Stimulated activated CD8-positive, alpha-beta memory T cell treated with anti-CD3 and anti-CD28 coated beads, Interleukin-15, amount 100 ng/mL, for 48 hours (primary cell): ENCODE measurements at places on chromosomes 7 and 10.

DNA sequence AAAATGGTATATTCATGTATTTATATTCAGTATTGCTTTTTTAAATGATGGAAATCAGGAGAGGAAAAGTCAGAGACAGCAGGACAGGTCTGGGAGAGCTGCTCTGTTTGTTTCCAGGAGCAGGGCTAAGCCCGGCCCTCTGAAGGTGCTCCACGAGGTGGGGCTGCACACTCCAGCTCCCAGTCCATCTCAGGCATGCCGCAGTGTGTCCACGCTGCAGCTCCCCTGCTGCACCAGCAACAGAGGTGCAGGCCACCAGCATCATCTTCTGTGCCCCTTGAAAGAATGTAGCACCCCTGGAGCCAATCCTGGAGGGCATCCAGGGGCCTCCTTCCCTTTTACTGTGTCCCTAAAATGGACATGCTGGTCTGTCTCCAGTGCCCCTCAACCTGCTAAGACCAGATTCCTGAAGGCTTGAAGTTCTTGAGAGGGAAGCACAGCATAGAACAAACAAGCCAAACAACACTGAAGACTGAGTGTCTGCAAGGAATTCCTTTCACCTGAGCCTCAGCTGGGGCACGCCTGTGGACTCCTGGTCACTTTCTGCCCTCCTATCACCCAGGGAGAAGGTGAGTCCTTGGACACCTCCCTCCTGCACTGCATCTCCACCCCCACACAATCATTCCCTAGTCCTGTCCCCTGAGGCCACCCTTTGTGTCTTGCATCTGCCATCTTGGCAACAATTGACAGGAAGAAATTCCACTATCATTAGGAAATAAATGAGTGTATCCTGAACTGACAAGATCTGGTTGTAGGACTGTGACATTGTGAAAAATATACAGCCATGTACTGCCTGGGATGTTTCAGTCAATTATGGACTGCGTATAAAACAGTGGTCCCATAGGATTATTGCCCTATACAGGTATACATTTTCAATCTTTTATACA, 100.5 kb downstream of the CXCL12 start:
- DNase-seq, result no peak

DNA sequence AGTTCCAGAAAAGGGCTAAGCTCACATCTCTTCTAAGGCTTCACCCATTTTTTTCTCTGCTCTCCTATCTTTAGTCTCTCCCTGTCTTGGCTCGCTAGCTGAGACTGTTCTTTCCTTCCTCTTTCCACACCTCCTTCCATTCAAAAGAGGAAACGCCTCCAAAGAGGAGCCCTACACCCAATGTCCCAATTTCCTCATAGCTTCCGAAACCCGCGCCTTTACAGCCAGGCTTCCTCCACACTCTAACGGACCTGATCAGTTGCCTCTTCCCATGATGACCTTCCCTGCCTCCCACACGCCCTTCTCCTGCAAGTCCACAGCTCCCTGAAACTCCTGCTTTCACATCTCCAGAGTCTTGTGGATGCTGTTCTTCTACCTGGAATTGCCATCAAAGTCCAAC, 71.7 kb downstream of the COBL start:
- DNase-seq, result no peak

GRCh38 chr10:99364125-99364524, 35.0 kb downstream of the CNNM1 start:
- DNase-seq, result no peak

- DNase-seq, result peak; percentile 34
These were observed 151.8 kb upstream of the YAE1 start for GRCh38 chr7:39414224-39415035.

- DNase-seq, result peak; percentile 21
These were observed 54.9 kb upstream of the ZNF800 start for GRCh38 chr7:127447326-127447945.

DNA sequence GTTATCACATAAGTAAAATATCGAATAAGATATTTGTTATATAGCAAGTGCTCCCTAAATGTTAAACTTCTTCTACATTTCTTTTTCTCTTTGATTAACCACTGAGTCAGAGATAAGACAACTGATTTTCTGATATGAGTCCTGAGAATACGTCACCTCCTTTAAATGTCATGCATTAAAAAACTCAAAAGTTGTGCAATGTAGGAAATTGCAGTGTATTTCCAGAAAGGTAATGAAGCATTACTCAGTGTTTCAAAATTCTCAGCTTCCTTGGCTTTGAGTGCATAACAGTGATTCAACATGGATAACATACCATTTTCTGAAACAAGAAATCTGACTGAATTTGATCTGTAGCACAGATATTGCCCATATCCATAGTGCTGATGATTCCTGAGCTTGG, 155.8 kb downstream of the BMPER start:
- DNase-seq, result no peak

GRCh38 chr7:108204281-108204796, 74.2 kb upstream of the LAMB4 start:
- no peak for DNase-seq

DNA sequence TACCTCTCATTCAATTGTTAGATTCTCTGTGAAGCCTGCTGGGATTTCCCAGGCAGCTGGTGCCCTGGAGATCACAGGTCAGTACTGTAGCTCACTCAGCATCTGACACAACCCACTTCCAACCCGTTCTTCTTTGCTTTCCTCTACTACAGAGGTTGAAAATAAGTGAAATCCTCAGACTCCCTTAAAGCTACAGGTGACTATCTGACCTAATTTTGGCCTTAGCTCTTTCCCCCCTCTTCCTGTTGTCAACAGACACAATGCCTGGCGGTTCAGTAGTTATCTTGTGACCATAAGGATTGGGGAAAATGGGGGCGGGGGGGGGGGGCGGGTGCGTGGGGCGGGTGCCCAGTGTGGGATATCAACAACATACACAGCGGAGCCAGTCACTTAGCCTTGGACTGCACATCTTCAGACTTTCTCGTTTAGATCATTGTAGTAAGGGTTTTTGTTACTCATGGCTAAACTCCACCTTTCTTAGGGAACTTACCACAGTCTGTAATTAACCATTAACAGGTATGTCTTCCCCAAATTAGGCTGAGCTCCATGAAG, 37.8 kb downstream of the MTPN start:
- no peak for DNase-seq

DNA sequence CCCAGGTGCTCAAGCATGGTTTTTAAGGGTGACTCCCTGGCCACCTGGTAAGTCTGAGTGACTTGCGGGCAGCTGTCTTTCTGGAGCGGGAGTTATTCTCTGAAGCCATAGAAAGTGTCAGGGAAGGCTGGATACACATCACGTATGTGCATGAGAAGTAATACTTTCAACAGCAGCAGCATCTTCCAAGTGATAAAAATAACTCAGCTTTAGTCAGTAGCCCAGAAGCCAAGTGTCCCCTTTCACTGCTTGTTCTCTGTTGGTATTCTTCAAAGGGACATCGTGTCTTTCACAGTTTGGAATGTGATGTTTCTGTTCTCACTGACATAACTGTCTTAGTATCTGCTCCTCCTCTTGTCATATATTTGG, 97.6 kb downstream of the KIAA1217 start:
- no peak for DNase-seq

GRCh38 chr7:158804335-158804734, 25.0 kb downstream of the ESYT2 start:
- DNase-seq, result no peak

DNA sequence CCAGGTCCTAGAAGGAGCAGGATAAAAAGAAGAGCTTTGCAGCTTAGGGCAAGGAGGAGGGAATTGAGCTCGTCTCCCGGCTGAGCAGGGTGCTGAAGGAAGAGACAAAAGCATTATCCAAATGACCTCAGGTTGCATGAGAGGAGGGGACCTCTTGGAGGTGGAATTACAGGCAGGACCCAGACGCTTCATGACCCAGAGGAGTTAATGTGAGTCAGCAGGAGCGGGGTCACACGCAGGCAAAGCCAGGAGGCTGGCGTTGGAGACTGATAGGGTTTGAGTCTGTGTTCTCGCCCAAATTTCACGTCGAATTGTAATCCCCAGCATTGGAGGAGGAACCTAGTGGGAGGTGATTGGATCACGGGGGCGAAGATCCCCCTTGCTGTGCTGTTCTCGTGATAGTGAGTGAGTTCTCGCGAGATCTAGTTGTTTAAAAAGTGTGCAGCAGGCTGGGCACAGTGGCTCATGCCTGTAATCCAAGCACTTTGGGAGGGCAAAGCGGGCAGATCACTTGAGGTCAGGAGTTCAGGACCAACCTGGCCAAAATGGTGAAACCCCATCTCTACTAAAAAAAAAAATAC, 63.7 kb upstream of the AUTS2 start:
- DNase-seq, result no peak

DNA sequence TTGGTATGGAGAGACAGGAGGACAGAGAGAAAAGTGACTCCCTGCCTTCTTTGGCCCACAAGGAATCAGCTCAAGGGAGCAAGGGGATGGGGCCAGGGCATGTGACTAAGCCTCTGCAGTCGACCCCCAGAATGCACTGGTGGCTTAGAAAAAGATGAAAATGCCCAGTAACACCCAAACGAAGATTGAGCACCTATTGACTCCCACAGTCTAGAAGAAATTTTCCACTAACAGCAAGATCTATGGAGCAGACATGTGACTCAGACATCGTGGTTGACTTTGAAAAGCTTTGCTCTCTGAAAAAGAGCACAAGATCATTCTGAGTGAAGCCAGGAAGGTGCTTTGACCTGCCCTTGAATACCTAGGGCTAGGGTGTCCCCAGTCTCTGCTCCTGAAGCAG, 586.0 kb downstream of the CALN1 start:
- DNase-seq, result no peak

GRCh38 chr7:20721086-20721810, 65.4 kb downstream of the SP8 start:
- no peak for DNase-seq

DNA sequence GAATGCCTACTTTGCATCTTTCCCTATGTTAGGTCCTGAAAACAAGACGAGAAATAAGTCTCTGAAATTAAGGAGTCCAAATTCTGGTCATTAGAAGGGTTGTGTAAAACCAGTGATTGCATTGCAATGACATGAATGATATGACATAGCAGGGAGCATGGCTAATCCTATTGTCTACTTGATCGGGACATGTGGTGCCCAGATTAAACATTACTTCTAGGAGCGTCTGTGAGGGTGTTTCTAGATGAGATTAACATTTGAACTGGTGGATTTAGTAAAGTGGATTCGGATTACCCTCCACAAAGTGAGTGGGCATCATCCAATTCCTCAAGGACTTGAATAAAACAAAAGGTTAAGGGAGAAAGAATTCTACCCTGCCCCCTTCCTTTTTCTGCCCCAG, 434.9 kb upstream of the KLF6 start:
- no peak for DNase-seq

- DNase-seq, result no peak
These were observed 369.5 kb downstream of the PHF14 start for GRCh38 chr7:11343136-11343535.

- no peak for DNase-seq
These were observed 211.4 kb downstream of the WDR37 start for GRCh38 chr10:1267568-1267967.

DNA sequence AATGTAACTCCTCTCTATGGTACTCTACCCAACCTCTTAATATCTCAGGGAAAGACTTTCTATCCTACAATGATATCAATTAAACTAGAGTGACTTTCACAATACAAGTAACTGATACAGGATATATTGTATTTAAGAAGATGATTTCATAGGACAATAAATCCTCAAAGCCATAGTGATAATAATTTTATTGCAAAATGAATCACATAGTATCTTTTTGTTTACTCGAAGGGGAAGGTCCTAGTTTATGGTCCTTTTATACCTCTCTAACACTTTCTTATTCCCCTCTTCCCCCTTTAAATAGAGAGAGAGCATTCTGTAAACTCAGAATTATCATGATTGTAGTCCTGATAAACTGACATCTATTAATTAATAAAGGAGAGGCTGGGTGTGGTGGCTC, 56.4 kb downstream of the TMEM106B start:
- DNase-seq, result no peak

GRCh38 chr10:130763491-130763890, 548.0 kb downstream of the TCERG1L start:
- DNase-seq, result no peak

- no peak for DNase-seq
These were observed 66.8 kb downstream of the PCGF5 start for GRCh38 chr10:91287276-91287675.

DNA sequence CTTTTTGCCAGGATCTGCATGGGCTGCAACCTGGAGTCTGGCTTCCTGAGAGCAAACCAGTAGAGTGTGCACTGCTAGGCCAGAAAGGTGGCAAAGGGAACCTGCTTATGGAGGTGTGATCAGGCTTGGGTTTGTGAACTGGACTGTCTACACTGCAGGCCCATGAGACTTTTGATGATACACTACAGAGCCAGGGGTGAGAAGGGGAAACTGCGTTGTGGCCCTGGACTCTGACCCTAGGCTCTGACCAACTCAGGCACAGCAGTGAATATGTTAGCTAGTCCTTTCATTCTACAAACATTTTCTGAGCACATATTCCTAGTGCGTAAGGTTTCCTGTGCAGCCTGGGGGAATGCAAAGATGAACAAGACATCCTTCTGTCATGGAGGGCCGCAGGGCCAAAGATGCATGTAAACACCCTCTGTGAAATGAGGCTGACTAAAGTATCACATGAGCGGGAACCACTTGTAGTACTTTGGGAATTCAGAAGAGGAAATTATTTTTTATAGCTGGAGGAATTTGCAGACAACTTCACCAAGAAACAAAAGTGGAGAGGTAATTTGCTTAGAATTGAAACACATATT, 63.8 kb upstream of the HPS1 start:
- no peak for DNase-seq

DNA sequence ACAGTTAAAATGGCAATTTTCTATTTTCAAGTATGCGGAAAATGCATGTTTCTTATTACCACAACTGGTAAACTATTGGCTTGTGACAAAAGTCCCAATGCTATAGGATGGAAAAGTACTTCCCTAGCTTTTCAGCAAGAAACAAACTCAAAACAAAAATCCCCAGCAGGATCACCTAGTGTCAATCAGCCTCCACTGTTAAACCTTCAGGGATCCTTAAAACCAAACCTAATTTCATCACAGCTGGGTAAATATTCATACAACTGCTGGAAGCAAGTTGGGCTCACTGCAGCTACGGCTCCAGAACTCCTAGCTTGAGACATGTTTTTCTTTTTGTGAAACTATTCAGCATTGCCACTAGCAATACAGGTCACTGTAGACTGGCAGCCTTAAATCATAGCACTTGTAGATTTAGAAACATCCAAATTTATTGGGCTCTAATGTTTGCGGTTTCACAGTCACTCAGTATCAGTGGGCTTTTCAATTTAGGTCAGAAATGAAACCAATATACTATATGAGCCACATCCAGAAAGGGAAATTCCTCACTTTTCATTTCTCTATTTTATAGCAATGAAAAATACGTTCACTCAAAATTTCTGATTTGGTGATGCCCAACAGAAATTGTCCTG, 145.2 kb upstream of the ANK3 start:
- DNase-seq, result no peak

- DNase-seq, result no peak
These were observed 84.9 kb upstream of the RHOBTB1 start for GRCh38 chr10:61028861-61029361.

GRCh38 chr10:131814567-131815265, 86.1 kb upstream of the PPP2R2D start:
- DNase-seq, result no peak

- no peak for DNase-seq
These were observed 58.7 kb upstream of the AUTS2 start for GRCh38 chr7:69539531-69539930.

- DNase-seq, result no peak
These were observed 30.8 kb upstream of the C10orf71 start for GRCh38 chr10:49268185-49268584.
